ENCODE measurements at places on chromosomes 3 and 15.

- no peak for DNase-seq
Observed at GRCh38 chr15:99963096-99963825, 230.0 kb upstream of the LYSMD4 start.

- DNase-seq: no peak
Observed at GRCh38 chr3:42851228-42851834, 24.3 kb downstream of the CYP8B1 start.

- DNase-seq: no peak
Observed at GRCh38 chr3:33211444-33211843, 7.2 kb downstream of the SUSD5 start.

GRCh38 chr3:172317984-172318383, 130.3 kb downstream of the GHSR start:
- DNase-seq: no peak

DNA sequence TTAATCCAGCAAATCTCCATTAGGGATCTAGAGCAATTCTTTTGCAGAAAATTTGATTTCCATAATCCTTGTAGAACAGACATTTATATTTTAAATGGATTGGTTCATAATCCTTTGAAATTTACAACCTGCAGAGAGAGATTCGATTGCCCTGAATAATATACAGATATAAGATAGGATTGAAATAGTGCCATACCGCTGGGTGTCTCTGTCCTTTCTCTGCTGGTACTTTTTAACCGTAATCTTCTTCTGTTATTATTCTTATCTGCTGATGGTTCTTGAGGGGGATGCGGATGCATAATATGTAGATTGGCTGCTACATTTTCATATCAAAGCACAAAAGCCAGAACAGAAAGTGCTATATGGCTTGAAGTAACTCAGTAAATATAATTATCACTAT, 182.2 kb downstream of the CFAP20DC start:
- DNase-seq: no peak

GRCh38 chr15:59924096-59924495, 80.0 kb upstream of the FOXB1 start:
- no peak for DNase-seq

GRCh38 chr15:70955151-70955550, 62.5 kb downstream of the LRRC49 start:
- DNase-seq: no peak

GRCh38 chr15:90620379-90621067, 90.8 kb downstream of the CRTC3 start:
- DNase-seq: no peak

DNA sequence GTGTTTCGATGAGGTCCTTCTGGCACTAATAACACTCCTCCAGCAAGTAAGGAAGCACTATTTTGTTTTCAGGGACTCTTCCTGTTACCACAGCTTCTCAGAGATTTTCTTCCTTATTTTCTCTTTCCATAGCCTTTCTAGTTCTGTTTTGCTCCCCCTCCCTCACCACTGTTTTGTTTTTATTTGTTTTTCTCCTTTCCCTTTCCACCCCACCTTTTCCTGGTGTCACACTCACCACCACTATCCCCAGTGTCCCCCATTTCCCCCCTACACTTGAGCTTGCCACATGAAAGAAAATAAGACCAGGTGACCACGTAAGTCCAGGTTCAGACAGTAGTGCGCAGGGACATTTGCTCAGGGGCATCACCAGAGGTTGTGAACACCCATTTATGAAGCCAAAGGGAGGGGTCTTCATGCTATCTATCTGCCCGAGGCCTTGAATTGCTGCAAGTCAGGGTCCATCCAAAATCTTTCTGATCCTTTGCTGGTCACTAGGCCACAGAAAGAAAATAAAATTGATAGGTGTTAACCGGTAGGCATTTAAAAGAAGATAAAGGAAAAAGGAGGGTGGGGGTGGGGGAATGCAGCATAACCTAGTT, 1.4 kb upstream of the RFTN1 start:
- DNase-seq: no peak

GRCh38 chr3:9770276-9770812, 597 bp upstream of the CAMK1 start:
- no peak for DNase-seq

DNA sequence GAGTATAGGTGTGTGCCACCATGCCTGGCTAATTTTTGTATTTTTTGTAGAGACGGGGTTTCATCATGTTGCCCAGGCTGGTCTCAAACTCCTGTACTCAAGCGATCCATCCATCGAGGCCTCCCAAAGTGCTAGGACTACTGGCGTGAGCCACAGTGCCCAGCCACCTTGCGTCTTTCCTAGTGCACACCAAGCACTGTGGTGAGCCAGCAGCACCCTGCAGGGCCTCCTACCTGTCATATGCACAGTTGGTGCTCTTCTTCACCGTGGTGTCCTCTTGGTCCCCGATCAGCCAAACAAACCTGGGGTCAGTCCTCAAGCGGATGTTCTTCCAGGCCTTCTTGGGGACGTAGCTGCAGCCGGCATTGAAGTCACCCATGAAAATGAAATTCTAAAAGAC, 13.2 kb downstream of the DNASE1L3 start:
- no peak for DNase-seq

DNA sequence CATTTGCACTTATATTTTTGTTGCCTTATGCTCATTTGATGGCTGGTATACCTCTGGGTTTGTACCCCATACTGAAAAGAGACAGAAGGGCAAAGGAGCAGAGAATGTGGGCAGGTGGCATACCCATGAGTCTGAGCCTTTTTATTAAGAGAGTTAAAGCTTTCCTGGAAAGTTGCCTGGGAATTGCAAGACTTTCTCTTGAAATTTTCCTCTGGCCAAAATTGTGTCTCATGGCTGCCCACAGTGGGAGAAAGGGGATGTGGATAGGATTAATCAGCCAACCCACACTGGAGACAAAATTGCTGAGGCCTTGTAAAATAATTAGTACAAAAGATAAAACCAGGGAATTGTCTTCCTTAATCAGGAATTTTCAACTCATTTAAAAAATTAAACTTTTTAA, 8.2 kb upstream of the NMD3 start:
- no peak for DNase-seq

DNA sequence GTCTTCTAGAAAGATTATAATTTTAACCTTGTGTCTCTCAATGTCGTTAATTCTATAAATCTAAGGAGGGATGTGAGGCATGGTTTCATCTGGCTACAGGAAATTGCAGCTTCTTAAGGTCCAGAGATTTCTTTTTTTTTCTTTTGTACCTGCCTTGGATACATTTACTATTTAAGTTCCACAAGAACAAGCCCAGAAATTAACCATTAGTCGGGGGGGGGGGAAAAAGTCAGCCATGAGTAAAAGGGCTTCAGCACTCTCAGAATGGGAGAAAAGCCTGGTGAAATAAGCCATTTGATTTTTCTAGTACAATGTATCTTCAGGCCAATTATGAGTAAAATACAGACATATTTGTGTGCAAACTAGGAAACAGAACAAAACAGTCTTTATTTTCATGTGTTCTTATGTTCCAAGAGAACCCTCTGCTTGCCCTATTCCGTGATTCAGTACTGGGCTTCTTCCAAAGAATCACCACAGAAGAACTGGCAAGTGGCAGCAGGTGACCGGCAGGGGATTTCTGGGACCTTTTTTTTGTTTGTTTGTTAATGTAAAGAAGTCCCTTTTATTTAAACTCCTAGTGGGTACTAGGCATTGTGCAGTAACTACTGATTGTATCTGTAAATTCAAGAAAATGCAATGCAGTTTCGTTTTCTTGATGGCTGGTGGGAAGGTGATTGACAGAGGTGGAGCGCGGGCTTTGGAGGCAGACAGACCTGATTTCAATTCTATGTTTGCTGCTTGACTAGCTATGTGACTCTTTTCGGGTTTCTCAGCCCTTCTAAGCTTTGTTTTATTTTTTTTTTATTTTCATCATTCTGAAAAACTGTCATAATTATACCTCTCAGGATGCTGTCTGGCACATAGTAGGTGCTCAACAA, 82.5 kb downstream of the PEX5L start:
- DNase-seq: no peak

Data from activated CD4-positive, alpha-beta T cell treated with anti-CD3 and anti-CD28 coated beads for 1 hour (primary cell).